ENCODE measurements at places on chromosomes 16 and 17.

GRCh38 chr16:89829630-89830437 lies 1.6 kb downstream of the SPIRE2 start:
- no peak for DNase-seq

DNA sequence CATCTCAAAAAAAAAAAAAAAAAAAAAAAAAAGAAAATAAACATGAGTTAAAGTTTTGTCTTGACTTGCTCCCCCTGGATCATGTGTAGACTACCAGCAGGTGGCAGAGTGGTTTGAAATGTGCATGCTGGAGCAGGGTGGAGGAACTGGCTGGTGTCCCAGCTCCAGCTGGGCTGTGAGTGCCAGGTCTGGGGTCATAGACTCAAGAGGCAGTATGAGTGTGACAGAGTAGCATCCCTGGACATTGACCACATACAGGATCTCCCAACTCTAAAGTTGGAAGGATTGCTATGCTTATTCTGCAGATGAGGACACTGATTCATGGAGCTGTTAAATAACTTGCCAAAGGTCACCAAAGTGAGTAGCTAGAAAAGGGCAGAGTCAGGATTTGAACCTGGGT lies 198.0 kb upstream of the MPHOSPH6 start:
- DNase-seq = peak; percentile 13

DNA sequence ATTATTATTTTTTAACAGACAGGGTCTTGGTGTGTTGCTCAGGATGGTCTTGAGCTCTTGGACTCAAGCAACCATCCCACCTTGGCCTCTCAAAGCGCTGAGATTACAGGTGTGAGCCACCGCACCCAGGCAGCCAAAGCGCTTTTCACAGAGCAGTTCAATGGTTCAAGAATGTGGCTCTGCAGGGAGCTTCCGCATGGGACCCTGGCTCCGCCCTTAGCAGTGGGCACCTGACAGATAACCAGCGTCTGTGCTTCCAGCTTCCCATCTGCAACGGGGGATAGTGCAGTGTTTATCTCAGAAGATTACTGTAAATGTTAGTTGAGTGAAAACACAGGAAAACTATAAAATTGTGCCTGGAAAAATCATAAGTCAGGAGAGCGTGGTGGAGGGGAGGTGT lies 99.4 kb downstream of the KCNJ12 start:
- DNase-seq = no peak

DNA sequence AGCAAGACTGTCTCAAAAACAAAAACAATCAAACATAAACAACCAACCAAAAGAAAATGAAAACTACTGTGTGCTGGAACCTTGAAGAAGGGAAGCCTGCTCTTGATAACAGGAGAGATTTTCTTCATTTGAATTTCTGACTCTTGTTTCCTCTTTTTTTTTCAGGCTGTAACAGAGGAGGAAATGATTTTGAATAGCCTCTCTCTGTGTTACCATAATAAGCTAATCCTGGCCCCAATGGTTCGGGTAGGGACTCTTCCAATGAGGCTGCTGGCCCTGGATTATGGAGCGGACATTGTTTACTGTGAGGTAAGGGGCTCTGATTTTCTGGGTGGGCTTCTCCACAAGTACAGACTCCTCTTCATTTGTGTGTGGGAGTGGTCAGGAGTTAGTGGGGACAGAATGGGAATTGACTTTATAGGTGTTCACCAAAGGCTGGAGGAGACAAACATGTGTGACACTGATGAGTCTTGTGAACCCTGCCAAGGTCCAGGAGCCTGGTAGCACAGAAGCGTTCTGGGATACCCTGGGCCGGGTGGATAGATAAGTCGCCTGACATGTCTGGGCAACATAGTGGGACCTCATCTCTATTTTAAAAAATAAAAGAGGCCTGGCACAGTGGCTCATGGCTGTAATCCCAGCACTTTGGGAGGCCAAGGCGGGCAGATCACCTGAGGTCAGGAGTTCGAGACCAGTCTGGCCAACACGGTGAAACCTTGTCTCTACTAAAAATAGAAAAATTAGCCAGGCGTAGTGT lies 14.9 kb downstream of the DUS2 start:
- no peak for DNase-seq

DNA sequence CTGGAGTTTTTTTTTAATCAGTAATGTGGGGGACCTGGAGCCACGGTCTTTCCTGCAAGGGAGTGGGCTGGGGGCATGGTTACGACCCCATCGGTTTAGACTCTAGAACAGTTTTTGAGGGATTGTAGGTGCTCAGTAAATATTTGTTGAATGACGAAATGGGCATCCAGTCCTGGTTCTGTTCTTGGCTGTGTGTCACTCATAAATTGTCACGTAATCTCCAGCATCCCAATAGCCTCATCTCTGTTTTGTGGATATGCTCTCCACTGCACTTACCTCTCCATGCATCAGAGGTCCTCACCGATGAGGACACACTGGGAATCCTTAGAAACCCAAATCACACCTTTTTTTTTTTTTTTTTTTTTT lies 497 bp upstream of the SLC38A7 start:
- DNase-seq = no peak

- no peak for DNase-seq
Observed at GRCh38 chr17:48542114-48542656, 2.7 kb downstream of the HOXB2 start.

GRCh38 chr16:84813141-84813934 lies 6.4 kb upstream of the CRISPLD2 start:
- DNase-seq = no peak

DNA sequence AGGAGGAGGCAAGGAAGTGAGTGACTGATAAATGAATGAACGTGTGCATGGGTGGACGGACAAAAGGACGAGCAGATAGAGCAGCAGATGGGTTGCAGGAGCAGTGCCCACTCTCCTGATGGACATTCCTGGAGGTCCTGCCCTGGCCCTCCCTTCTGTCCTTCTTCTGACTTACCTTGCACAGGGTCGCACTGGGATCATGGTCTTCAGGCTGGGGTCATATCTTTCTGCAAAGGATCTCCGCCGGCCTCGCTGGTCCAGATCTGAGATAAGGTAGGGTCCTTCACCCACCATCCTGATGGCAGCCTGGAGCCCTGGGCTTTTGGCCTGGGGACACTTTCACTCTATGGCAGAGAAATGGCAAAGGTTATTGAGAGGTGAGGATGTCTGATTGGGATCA lies 9.7 kb downstream of the ABCC12 start:
- DNase-seq = no peak

DNA sequence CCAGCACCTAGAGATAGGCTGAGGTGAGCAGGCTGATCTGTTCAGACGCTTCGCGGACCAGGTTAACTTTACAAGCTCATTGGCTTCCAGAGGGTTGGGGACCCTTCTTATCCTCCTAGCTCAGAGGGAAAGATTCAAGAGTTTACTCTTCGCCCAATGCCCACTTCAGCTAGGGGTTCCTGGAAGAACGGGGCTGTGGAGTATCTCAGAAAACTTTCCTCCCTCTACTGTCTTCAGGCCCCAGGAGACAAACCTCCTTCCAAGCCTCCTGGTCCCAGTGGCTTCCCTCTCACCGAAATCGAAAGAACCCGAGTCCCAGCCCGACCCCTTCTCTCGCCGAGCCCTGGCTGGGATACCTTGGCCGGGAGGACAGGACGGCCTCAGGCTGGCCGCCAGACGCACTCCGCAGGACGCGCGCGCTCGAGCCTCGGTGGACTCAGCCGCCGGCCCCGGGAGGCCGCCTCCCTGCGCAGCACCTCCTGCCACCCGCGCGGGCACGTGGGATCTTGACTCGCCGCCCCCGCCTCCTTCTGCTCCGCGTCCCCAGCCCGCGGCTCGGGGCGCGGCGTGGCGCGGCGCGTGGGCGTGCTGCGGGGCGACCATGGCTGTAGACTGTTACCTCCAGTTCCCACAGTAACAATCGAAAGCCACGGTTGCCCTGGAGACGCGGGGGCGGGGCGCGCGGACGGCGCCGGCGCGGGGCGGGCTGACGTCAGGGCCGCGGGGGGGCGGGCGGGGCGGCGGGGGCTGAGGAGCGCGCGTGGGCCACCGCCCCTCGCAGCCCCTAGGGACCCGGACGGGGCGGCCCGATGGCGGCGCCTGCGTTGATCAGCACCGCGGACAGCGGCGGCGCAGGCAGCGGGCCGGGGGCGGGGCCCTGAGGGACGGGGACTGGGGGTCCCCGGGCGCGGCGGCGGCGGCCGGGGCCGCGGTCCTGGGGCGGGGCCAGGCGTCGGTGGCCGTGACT lies 5.3 kb upstream of the HIC1 start:
- peak; percentile 94 for DNase-seq

GRCh38 chr17:33113276-33113990 lies 121.8 kb downstream of the SPACA3 start:
- peak; percentile 17 for DNase-seq

GRCh38 chr17:62572888-62573401 lies 54.5 kb upstream of the MRC2 start:
- no peak for DNase-seq

GRCh38 chr16:88316151-88316550 lies 66.6 kb upstream of the ZNF469 start:
- no peak for DNase-seq

GRCh38 chr17:69245617-69246016 lies 17.0 kb upstream of the ABCA10 start:
- DNase-seq = no peak

- DNase-seq = no peak
Observed at GRCh38 chr16:58847902-58848661, 114.0 kb upstream of the GOT2 start.

DNA sequence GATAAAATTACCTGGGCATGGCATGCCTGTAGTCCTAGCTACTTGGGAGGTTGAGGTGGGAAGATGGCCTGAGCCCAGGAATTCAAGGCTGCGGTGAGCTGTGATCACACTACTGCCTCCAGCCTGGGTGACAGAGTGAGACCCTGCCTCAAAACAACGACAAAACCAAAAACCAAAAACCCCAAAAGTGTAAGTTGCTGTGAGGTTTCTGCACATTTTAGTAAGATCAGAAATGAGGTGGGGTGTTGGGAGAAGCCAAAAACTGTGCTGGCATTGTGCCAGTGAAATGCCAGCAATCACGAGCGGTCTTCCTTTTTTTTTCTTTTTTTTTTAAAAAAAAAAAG lies 114.6 kb downstream of the PITPNC1 start:
- DNase-seq = no peak

GRCh38 chr17:33164169-33164881 lies 128.8 kb downstream of the ASIC2 start:
- DNase-seq = no peak

- no peak for DNase-seq
Observed at GRCh38 chr17:11880714-11881113, 116.6 kb downstream of the ZNF18 start.

GRCh38 chr17:48100160-48100559 lies 1.1 kb downstream of the CBX1 start:
- peak; percentile 17 for DNase-seq

- no peak for DNase-seq
Observed at GRCh38 chr17:58315281-58315711, 13.3 kb downstream of the TSPOAP1 start.

DNA sequence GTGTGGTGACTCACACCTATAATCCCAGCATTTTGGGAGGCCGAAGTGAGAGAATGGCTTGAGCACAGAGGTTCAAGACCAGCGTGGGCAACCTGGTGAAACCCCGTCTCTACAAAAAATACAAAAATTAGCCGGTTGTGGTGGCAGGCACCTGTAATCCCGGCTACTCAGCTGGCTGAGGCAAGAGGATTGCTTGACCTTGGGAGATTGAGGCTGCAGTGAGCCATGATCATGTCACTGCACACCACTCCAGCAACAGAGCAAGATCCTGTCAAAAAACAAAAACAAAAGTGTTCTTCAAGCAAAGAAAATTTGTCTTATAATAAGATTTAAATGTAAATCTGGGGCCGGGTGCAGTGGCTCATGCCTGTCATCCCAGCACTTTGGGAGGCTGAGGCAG lies 51.5 kb downstream of the PAFAH1B1 start:
- DNase-seq = no peak

- DNase-seq = no peak
Observed at GRCh38 chr16:19929062-19929511, 44.4 kb upstream of the GPRC5B start.

GRCh38 chr16:11253009-11253994 lies 2.7 kb downstream of the SOCS1 start:
- peak; percentile 50 for DNase-seq

GRCh38 chr17:79046916-79047280 lies 22.9 kb downstream of the C1QTNF1 start:
- no peak for DNase-seq

- DNase-seq = peak; percentile 72
Observed at GRCh38 chr17:82019690-82020571, 2.7 kb downstream of the CENPX start.

GRCh38 chr16:69443927-69444631 lies 19.7 kb downstream of the CYB5B start:
- peak; percentile 8 for DNase-seq

GRCh38 chr17:7215136-7215638 lies 4.4 kb downstream of the DLG4 start:
- no peak for DNase-seq

DNA sequence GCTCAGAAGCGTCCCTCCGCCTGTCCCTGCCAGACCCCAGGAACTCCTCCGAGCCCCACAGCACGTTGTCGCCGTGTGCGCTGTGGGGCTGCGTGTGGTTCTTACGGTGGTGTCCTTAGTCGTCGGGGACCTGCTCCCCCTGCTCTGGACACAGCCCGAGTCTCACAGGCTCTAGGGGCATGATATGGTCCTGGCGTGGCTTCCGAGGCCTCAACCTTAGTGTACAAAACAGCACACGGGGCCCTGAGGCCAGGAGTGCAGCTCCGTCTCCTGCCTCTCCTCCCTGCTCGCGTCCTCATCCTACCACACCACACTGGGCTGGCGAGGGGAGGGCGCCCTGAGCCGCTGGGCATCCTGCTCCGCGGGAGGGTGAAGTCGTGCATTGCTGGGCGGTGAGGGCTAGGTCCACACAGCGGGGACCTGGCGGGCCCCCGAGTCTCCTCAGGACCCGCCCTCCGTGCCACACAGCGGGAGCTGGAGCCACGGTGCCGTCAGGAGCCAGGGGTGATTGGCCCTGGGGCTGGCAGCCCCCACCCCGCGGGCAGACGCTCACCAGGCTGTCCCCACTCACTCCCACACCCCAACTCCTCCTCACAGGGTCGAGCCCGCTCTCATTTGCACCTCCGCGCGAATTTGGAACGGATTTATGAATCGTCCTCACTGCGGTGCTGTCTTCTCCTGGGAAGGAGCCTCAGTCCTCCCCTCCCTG lies 1.2 kb upstream of the MAFG start:
- DNase-seq = no peak

DNA sequence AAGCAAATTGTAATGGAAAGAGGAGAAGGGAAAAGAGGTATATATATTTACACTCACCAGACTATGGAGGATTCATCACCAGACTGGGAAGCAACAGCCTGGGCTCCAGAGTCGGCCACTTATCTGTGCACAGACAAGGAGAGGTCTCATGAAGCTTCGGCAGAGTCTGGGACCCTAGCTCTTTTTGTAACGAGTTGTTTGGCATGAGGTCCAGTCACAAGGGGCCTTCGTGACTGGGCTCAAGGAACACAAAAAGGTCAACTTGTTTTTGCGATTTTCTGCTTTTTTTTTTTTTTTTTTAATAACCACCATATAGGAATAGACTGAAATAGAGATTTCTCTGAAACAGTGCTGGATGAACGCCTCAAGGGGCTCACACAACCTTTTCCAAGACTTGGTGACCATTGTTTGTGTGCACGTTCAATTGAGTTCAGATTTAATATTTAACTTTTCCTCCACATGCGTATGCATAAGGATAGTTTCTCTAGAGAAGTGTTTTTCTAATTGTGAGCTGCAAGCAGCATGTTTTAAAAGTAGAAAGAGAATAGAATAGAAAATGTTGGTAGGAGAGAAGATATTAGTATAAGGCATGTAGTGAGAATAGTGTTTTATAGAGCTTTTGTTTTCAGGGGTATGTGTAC lies 25.8 kb downstream of the BPTF start:
- DNase-seq = no peak

GRCh38 chr17:82750241-82750908 lies 1.5 kb upstream of the TBCD start:
- no peak for DNase-seq

Data from AG08396 (cell line).